ENCODE measurements at places on chromosomes 11 and 22.

DNA sequence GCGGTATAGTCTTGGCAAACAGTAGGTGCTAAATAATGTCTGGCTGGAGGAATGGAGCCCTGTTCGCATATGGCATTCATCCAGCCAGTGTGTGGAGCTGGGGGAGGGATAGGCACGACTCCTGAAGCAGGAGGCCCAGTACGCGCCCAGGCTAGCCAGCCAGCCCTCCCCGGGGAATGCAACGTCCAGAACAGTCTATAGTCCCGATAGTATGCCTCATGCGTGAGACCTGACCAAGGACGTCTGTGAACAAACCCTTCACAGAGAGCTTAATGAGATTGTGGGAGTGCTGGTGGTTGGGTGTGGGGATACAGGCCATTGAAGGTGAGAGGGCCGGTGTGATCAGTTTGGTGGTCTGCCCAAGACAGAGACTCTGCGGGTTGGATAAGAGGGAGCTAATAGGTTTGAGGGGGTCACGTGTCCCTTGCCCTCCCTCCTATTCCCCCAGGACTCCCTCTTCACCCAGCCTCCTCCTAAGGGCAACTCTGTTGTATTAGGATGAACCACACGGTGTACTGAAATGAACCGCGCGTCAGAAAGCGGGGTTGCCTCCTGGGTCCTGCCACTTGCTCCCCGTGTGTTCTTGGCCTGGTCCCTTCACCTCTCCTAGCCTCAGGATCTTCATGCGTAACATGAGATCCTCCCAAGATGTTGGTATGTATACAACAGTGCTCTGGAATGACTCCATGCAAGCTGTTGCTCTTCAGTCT lies 987 bp upstream of the GRIK4 start:
- DNase-seq = no peak

DNA sequence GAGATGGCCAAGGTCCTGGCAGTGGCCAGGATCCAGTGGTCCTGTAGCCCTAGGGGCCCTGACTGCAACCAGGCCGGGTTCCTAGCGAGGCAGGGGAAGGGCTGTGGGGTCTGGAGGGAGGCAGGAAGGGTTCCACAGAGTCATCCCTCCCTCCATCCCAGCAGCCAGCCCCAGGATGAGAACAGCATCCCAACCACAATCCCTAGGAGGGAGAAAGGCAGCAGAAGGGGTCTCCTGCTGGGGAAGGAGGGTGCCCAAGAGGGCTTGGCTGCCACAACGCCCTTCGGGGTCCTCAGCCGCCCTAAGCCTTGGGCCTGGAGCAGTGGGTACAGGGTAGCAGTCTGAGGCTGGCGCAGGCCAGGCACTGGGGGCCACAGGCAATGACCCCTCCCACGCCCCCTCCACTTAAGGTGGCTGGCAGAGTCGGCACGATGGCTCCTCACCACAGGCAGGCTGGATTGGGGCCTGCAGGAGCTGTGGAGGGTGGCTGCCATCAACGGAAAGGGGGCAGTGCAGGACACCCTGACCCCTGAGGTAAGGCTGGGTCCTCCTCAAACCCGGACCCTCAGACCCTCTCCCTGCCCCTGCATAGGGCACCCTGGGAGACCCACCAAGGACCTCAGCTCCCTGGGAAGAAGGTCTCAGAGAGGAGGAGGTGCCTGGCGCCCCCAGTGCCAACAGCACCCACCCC lies 7.2 kb downstream of the SLC22A12 start:
- no peak for DNase-seq

DNA sequence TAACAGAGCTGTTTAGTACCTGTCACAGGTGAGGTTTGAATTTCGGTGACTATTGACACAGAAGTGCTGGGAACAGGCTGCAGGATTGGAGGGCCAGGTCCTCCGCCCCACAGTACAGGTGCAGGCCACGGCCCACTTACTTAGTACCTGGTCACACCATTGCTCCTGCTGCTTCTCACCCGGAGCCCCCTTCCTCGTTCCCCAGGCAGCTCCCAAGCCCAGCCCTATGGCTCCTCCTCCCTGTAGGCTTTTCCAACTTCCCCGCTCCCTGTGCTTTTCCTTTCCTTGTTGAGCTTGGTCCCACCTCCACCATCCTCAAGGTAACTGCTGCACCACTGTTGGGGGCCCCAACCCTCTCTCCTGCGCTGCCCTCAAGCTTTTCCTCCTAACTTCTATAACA lies 27.9 kb upstream of the ANO1 start:
- DNase-seq = no peak

GRCh38 chr11:33582636-33583325 lies 117.8 kb downstream of the C11orf91 start:
- no peak for DNase-seq

DNA sequence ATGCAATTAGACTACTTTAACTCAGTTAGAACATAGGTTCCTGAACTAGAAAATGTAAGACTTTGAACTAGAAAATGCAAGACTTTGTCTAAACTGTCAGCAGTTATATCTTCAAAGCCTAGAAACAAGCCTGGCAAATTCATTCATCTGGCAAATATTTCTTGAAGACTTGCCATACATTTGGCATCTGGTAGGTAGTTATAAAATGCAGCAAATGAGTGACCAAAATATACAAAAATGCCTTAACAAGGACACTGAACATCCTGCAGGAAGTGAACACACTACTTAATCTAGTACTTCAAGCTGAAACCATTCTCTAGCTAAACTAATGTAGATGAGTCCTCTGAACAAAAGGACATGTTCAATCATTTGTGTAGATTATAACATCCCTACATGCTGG lies 84.7 kb upstream of the SCUBE2 start:
- no peak for DNase-seq

DNA sequence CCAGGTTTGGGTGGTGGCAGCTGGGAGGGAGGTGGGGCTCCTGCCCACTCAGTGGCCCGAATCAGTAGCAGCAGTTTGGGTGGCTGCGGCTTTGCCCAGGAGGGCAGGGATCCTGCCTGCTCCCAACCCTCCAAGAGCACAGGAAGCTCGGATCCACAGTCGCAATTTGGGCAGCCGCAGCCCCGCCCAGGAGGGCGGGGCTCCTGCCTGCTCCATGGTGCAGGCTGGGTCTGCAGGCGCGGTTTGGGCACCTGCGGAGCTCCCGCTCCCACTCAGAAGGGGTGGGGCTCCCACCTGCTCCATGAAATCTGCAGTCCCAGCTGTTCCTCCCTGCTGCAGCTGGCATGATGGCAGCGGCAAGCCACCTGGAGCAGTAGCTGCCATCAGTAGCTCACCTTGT lies 38.1 kb upstream of the CALCB start:
- no peak for DNase-seq

- DNase-seq = no peak
These were observed 873 bp downstream of the GPHA2 start for GRCh38 chr11:64934682-64935358.

DNA sequence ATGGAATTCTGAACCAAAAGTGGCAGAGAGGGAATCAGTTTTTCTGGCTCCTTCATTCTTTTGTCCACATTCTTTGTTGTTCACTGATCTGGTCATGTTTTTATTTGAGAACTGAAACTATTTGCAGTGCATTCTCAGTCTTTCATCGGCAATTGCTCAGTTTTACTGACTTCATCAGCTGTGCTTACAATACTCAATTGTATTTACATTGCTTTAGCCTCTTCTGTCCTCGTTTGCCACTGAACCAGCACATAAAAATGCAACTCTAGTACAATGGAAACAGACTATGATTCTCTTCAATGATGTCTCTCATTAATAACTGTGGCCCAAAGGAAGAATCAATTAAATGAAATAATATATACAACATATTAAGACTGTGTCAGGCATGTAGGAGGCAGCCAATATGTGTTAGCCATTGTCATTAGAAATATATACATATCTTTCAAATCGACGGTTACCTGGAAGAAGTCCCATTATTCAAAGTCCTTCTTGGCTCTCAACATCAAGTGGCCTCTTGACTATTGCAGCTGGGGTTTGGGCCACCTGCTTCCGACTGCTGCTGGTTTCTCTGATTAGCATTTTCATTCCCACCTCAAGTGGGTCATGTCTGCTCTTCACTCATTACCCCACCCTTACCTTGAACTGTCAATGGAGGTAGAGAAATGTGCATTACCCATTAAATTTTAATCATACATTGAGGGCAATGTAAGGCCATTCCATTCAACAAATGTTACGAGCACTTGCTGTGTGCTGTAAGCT lies 600.1 kb downstream of the INSC start:
- no peak for DNase-seq

DNA sequence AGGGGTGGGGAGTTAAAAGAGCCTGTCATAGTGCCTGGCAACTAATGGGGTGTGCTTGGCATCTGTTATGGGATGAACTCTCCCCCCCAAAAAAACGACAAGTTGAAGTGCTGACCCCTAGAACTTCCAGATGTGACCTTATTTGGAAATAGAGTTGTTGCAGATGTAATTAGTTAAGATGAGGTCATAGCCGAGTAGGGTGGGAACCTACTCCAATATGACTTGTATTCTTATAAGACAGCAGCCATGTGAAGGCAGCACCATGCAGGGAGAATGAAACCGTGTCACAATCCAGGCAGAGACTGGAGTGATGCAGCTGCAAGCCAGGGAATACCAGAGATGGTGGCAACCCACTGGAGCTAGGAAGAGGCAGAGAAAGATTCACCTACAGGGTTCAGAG lies 394.5 kb downstream of the TENM4 start:
- DNase-seq = no peak

GRCh38 chr11:119709638-119710346 lies 19.2 kb downstream of the NECTIN1 start:
- no peak for DNase-seq

DNA sequence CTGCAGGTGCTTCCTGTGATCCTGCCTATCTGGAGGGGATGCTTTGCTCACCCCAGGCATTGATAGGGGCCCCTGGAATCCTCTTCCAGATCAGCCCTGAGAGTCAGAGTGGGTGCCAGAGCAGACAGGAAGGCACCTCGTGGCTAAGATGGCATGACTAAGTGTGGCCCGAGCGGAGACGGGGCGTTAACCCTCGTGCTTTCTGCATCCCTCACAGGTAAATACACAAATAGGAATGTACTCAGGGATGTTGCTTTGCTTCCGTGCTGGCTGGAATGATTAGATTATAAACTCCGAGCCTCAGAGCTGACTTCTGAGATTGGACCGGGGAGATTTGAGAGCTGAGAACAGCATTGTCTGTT lies 312.7 kb upstream of the B3GAT1 start:
- no peak for DNase-seq

- no peak for DNase-seq
These were observed 14.0 kb downstream of the EP300 start for GRCh38 chr22:41106122-41106968.

DNA sequence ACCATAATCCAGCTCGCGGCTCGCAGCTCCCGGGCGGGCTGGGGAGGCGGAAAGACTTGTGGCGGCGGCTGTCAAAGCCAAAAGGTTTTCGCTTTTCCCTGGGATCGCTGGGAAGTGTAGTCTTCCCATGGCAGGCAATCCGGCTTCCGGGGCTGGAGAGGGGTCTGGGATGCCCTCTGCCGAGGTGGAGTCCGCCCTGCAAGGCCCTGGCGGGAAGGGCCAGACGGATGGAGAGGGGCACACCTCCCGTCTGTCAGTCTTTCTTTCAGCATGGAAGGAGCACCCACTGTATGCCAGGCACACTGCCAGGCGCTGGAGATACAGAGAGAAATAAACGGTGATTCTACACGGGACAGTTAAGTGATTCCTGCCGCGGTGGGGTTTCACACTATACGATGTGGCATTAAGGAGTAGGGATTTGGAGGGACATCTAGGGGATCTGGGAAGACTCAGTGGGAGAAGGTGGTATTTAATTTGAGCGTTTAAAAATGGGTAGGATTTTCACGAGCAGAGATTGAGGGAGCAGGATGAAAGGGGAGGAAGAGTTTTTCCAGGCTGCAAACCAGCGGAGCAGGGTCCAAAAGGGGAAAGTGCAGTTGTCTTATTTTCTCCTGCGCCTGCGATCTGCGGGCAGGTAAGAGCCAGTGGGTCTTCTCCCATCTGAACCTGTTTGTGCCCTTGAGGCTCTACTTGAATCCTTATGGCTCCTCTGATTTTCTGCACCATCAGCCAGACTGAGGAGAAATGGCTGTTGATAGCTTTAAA lies at the start of gene BACE1:
Gene BACE1, minus strand, starts transcription at position 60 of the 765 bp plus-strand sequence. CDS start 461 bp downstream, outside the sequence.
- DNase-seq = peak; percentile 81

- peak; percentile 92 for DNase-seq
These were observed 387.5 kb upstream of the NARS2 start for GRCh38 chr11:78961937-78962701.

DNA sequence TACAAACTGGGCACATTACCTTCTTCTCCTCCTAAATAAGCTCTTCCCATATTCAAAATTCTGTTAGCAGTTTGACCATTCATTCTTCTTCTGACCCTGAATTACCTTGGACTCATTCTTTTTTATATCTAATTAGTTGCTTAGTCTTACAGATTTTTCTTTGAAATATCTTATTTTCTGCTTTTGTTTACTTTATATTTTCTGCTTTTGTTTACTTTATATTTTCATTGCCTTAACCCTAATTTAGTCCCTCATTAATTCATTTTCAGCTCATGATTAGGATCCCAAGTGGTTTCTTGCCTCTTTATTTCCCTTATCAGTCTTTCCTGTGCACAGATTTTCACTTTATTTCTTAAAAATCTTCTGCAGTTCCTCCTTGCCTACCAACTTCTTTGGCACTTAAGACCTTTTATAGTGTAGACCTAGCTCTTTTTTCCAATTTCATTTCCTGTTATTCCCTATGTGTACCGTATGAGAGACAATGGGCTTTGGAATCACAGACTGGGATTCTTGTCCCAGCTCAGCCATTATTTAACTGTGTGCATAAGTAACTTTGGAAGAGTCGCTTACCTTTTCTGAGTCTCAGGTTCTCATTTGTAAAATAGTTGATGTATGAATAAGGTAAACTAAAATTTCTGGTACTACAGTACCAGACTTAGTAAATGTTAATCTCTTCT lies 39.2 kb downstream of the SIK2 start:
- DNase-seq = no peak

DNA sequence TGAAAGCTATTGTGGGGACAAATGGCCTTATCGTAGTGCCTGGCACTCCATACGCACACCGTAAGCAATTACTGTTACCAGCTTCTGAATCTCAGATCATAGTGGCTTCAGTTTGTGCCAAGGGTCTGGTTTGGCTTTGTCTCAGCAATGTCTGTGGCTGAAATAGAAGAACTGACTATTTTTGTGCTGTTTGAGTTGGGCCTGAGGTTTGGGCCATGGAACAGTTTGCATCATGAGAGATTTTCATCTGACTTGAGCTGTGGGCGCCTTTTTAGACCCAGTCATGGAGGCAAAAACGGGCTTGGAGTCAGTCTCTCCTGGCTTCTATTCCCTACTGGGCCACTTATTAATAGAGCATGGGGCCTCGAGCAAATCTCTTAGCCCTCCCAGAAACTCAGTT lies 121.1 kb upstream of the CRYBB3 start:
- no peak for DNase-seq

DNA sequence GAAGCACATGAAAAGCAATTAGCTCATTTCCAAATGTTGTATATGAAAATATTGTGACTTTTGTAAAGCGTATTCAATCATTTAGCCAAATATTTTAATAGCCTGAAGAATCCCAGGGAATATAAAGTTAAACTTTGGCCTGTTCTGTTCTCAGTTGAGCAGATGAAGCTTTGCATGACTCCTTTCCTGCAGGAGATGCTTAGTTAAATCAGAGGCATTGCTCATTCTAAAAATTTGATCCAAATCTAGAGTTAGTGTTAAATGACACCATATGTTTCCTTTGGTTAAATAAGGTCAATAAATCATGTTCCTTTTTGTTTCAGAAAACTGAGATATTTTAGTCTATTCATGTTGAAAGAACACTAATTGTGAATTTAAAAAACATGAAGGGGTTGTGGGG lies 51.2 kb upstream of the BIRC3 start:
- no peak for DNase-seq

Measured in COR-L47 (cell line).